ENCODE measurements at places on chromosomes 12 and 14.

DNA sequence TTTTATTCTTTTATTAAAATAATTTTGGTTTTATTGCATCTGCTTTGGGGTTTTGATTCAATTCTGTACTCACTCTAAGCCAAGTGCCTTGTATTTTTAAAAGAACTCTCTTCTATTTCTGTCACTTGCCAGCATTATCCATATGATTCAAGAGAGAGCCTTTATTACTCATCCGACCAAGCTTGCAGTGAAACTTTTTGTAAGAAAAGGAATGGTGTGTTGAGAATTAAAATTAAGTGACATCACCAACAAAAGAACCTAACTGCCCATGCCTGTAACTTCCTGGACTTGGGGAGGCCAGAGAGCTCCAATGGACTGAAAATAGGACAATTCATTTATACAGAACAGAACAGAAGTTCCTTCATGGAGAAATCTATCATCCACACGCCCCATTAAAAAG, 52.1 kb downstream of the GALNT4 start:
- peak; percentile 73 for DNase-seq

DNA sequence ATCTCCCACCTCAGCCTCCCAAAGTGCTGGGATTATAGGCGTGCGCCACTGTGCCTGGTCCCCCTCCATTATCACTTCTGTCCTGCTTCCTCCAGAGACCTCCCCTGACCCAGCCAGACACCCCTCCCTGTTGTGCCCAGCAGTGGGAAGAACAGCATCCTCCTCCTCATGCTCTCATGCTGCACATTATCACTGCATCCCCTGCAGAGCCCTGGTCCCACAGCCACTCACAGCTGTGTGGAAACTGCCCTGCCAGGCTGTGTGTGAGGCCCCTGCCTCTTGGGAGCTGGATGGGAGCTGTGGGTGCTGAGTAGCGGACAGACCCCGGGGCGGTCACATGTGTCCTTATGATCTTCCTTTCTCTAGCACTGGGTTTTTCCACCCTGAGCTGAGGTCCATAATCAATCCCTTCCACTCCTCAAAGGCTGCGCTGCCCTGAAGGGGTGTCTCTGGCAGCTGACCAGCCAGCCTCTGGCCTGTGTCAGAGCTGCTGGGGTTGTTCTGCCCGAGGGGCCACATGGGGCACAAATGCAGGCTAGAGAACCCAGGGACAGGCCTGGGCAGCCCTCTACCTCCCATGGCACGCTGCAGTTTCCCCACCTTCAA, 9.2 kb downstream of the HIP1R start:
- DNase-seq: no peak

- DNase-seq: peak; percentile 88
Measured at GRCh38 chr12:114662512-114663177, 21.3 kb downstream of the TBX3 start.

GRCh38 chr12:6871052-6871957, 1.8 kb downstream of the SPSB2 start:
- DNase-seq: peak; percentile 76

- DNase-seq: no peak
Measured at GRCh38 chr14:97248973-97249372, 451.8 kb downstream of the VRK1 start.

DNA sequence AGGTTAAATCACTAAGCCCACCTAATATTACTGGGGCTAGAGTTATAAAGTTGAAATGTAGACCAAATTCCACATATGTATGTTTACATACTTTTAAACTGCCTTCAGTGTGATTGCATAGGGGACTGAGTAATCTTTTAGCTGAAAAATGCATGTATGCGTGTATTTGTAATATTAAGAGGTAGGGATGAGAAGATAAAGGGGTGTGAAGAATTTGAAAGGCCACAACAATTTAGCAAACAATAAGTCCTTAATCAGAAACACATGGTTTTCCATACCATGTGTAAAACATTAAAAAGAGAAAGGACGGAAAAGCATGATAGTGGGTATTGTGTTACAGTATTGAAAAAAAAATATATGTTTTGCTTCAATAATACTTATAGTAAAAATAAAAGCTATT, 919.9 kb upstream of the FLRT2 start:
- DNase-seq: no peak

DNA sequence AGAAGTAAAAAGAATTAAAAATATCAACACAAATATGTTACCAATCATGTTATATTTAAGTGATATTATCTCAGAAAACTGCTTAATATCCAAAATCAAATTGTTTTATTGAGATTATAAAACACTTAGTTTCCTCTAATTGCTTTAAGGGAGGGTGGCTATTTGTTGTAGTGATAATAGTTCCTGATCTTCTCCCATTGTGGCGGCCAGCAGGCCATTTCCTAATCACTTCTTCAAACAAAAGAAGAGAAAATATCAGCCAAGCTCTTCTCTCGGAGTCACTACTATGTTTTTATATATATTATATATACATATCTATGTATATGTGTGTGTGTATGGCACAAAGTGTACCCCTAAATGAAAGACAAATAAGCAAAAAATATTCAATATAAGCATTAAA, 31.5 kb downstream of the ERO1A start:
- DNase-seq: no peak

DNA sequence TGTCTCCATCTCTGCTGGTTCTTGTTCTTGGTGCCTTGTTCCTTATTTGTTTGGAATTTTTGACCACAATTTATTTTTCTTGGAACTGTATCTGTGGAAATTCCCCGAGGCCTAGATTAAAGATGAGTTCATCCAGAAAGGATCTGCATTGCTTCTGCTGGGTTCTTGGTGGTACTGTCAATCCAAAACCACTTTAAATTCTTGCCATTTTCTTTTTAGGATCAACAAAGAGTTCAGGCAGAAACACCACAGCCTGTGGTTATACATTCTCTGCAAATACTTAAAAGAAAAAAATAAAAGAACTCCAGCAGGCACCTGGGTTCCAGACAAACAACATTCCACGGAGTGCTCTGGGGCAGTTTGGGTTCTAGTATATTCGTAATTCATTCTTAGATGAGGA, 6.0 kb upstream of the VAMP1 start:
- DNase-seq: no peak

DNA sequence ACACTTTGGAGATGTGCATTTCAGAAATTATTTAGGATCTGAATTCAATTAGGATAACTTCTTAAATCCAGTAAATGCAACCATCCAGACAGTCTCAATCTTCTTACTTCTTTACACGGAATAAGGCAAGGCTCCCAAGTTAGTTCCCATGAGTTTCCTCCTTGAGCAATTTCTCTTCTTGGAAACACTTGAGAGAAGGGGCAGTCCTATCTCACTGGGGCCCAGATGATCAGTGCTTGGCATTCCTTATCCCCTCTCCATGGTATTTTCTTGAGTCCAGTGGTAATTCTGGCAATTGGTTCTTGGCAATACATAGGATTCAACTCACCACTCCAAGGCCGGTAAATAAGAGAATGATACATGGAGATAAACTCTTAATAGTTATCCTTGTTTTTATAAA, 87.1 kb upstream of the PTHLH start:
- DNase-seq: no peak
